ENCODE measurements at places on chromosomes 6 and 20.
A peak's percentile ranks its signal among the peaks of the same experiment; 100 is the strongest.

- no peak for DNase-seq
Measured at GRCh38 chr6:20338156-20338555, 63.5 kb upstream of the E2F3 start.

DNA sequence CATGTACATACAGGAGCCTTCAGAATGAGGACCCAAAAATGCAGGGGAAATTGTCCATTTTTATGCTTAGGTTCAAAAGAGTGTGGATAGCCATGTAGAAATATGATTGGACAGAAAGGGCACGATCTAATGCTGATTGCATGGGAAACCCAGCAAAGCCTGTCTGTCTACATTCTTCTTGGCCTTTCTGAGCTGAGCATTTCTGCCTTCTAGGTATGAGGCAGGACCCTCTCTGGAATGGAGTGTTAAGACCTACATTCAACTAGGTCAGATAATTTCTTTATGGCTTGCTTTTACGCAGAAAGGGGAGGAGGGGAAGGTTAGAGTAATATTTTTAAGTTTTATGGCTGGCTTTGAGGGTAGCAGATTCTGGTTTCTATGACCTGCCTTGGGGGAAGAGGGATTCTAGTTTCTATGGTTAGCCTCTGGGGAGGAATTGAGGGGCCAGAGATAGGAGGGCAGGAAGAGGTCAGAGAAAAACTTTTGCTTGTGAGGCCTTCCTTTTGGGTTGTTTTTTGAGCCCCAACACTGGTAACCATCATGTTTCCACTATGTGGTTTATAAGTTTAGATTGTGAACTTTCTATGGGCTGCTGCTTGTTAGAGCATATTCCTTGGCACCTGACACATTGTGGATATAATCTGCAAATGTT lies 63.5 kb downstream of the LYRM2 start:
- DNase-seq, result no peak

DNA sequence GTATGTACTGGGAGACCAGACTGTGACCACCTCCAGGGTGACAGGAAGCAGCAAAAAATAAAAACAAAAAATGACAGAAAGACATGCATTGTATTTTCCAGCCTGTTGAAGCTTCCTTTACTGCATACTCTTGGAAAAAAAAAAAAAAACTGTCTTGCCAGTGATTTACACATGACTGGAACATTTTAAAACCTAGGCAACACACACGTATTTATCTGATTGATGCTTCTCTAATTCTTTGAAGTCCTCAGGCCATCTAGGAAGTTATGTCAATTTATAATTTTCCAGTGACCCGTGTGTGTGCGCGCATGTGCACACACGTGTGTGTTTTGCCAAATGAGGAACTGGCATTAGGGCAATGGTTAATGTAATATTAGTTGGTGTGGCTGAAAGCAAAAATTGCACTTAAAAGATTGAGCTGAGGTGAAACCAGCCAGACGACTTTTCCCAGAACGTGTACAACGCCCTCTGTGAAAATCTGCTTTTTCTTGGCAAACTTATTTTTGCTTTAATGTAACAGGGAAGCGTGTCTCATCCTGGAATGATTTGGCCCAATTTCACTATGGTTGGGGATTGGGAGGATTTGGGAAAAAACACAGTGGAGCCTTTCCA lies 315.2 kb downstream of the TFAP2A start:
- no peak for DNase-seq

DNA sequence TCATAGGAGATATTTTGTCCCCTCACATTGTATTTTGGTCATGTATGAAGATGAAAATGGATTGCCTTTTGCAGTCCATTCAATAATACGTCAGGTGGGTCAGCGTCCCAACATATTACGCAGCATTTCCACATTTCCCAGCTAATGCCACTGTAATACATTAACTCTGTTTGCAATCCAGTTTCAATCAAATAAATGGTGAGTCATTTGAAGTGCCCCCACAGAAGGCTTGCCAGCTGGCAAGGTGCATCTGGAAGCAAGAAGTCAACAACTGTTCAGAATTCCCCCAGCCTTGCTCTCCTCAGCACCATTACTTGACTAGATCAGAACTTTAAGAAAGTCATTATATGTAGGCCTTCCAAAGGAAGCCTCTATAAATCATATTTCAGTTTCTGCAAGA lies 50.4 kb downstream of the PHACTR1 start:
- DNase-seq, result no peak

GRCh38 chr6:169648092-169648491 lies 53.7 kb downstream of the WDR27 start:
- DNase-seq, result no peak

- DNase-seq, result no peak
Measured at GRCh38 chr6:23175391-23175790, 606.0 kb downstream of the HDGFL1 start.

DNA sequence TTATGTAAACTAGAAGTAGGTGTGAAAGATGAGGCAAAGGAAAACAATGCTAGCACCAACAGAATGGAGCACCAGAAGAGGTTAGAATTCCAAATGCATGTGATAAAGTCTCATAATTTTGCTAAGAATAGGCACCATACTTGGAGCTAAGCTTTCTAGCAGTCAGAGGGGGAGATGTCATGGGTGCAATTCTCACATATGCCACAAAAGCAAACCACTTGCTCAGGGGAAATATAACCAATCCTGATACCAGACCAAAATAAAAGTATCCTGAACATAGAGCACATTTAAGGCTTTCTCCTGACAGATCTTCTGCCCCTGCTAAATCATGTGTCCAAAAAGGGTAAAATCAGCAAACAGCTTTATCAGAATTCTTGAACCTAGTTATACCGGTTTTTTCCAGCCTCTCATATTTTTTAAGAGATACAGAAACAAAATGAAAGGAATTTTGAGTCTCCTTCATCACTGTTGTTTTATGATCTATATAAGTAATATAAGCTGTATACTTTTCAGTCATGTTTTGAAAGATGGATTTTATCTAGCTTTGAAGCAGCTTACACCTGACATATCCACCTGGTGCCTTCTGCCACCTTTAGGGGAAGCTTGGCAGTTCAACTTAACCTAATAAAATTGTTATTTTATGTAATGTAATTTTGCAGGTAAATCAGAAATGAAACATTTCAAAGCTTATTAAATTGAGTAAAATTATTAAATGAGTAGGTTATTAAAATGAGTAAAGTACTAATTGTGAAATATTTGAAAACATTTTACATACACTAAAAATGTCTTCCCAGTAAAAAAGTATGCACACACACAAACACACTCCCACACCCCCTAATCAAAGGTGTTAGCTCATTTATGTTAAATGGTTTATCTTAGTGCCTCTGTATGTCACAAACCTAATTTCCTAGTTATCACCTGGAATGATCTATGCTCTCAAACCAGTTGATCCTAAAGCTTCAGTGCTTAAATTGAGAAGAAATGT lies 2.8 kb downstream of the SPO11 start:
- no peak for DNase-seq

DNA sequence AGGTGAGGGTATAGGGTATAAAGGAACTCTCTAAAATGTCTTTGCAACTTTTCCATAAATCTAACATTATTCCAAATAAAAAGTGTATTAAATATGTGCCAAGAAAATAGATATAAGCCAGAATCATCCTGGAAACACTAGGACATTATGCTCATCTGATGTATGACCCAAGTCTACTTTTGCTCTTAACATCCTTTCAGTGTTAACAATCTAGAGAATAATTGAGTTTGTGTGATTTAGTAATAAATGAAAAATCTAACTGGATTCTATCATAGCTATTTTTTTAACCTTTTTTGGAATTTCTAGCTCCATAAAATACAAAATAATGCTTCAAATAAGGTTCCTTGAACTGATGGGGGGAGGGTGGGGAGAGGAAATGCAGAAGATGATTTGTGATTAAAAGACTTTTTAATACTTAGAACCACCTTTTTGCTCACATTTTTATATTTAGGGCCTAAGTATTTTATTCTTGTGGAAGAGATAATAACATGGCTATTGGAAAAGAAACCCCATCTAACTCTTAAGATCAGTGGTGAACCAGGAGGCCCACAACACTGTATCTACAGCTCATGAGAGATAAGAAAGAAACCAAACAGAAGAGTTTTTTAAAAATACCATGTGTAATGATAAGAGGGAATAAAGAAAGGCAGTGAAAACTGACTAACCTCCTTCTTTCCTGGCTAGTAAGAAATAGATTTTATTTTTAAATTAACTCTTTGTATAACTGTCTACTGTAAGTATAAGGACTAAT lies 68.5 kb downstream of the PDSS2 start:
- no peak for DNase-seq

DNA sequence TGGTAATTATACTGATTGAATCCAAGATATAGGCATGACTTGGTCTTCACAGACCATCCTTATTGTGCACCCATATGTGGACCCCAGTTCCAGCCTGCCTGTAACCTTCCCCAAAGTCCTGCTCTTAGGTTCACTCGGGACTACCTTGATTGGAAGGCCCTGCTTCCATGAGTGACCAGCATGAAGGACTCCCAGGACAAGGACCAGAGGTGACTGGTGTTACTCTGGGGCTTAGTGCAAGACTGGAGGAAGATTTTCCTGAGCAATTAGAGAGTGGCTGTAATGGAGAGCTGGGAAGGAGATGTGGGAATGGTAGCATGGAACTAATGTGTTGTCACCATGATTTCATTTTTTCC lies 15.1 kb downstream of the BRD2 start:
- DNase-seq, result no peak

GRCh38 chr6:114151064-114151690 lies 180.2 kb upstream of the HDAC2 start:
- no peak for DNase-seq

DNA sequence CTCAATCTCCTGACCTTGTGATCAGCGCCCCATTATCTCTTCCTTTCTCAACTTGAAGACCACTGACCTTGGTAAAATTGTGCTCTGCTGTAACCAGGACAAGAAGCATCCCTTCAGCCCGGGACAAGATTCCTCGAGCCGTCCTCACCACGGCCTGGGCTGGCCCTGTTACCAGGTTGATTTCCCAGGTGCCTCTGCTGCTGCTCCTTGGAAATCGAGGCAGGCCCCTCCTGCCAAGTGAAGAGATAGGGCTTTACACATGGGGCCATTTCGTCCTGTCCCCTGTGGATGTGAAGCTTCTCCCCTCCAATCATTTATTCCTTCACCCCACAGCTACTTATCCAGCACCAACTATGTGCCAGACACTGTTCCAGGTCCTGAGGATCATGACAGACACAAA lies 21.5 kb downstream of the RAB44 start:
- no peak for DNase-seq

DNA sequence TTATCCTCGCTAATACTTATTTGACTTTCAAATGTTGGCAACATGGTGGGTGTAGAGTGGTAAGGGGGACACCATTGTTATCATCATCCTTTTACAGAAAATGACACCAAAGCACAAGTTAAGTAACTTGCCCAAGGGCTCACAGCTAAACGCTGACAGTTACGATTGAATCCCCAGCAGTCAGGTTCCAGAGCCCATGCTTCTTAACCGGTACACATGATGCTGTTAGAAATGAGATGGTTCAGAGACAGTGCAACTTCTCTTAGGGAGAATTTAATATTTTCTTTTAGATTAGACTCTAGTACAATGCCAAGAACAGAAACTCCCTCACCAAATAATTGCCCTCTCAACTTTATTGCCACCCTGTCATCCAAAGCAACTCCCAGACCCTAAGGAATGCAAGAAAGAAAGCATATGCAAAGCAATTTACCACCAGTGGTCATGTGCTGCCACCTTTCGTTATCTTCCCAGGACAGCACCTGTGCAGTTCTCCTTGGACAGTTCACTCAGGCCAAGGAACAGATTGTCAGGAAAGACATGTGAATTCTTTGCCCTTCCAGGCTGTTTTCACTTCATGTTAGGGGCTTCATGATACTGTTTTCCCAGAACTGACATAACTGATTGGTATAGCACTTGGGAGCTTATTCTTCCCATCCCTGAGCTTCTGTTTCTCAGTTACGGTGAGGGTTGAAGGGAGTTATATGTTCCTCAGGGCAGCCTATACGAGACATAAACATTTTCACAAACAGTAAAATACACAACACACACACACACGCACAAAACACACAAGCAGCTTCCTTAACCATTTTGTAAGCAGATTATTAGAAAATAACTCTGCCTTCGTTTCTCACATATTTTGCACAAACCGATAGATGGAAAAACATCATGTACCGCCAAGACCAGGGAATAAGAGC lies 5.1 kb downstream of the HLA-DMA start:
- peak; percentile 47 for DNase-seq

DNA sequence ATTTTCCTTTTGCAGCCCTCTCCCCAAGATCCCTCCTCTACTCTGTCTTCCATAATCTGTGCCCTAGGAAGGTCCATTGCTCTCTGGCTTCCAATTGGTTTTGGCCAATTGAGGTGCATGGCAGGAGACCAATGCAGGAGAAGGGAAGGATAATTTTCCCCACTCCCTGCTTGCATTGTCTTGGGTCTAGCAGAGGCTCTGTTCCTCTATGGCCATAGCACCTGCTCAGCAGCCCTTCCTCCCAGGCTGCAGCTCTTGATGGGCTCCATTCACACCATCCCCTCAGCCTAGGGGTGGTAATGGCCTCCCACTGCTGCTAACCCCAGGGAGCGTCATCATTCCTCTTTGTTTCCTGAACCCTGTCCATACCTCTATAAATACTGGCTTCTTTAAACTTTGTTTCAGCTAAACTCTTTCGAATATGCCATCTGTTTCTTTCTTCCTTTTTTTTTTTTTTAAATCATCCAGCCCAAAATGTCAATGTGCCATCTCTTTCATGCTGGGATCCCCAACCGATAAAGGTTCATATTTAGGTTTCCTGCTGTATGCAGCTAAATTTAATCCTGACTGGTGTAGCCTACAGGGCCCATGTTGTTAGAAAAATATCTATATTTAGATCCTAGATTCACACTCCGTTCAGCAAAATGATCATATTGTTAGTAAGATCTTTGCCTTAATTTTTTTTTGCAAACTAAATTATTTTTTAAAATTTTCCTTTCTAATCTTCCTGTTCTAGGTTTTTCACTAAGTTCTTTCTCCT lies 63.8 kb downstream of the HECA start:
- no peak for DNase-seq

- no peak for DNase-seq
Measured at GRCh38 chr6:11500008-11500407, 37.5 kb upstream of the TMEM170B start.
